Ammon's horn (tissue), 1 donor: ENCODE measurements at places on chromosomes 13 and 19.

- DNase-seq = no peak
These were observed 165.0 kb downstream of the LACC1 start for GRCh38 chr13:44044547-44045179.

GRCh38 chr19:19192910-19193423 is 909 bp downstream of the RFXANK start:
- no peak for DNase-seq

- no peak for DNase-seq
These were observed 5.3 kb upstream of the FFAR1 start for GRCh38 chr19:35342430-35342829.

DNA sequence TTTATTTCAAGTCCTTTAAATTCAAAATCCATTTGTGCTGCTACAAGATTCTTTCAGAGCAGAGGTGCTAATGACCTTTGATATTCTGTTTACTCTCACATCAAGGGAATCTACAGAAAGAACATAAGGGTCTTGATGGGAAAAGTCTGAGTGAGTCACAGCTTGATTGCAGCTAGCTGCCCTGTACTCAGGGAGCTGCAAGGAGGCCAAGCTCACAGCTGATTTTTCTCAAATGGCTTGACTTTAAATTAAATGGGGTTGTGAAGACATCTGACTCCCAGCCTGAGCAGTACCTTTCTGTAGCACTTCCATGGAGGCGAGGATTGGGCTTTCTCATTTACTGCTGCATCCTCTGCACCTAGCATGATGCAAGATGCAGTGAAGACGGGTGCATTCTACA is 62.5 kb downstream of the RAP2A start:
- no peak for DNase-seq

DNA sequence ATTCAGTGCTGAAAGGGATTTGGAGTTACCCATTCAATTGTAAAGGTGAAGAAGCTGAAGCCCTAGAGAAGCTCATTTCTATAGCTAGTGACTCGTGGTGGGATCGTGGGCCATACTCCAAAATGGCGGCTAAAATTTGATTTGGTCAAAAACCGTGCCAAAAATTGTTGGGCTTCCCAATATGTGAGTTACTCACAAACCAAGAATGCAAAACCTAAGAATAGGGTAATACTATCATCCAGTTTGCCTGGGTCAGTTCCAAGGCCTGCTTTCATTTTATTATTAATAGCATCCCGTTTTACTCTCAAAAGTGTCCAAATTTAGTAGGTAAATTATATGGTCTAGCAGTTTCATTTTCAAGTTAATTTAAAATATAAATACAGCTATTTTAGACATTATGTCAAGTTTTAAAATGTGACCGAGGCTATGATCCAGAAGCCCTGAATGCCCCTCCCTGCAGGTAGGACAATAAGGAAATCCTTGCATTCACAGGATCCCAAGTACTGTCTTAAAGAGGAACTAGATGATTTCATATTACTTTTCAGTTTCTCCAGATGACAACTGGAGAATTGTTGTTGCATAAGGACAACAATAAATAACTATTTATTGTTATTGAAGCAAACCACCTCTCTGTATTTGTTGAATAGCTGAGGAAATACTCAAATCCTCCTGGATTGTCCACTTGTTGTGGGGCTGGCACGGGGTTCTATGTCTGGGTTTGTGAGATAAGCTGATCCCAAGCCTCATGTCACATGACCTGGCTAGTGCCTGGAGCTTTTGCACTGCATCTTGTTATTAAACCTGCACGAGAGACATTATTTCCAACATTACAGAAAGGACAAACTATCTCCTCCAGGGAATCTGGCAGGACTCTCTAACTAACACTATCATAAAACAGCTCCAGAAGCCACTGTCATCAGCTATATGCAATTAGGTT is 11.6 kb upstream of the RAP2A start:
- no peak for DNase-seq

GRCh38 chr13:37460166-37460565 is 138.4 kb downstream of the POSTN start:
- no peak for DNase-seq

- DNase-seq = no peak
These were observed 188.4 kb downstream of the ITGBL1 start for GRCh38 chr13:101640788-101641400.

- DNase-seq = no peak
These were observed 41.0 kb downstream of the MBNL2 start for GRCh38 chr13:97263160-97263559.

- no peak for DNase-seq
These were observed 9.3 kb downstream of the NOTCH3 start for GRCh38 chr19:15191514-15191913.

GRCh38 chr13:23609414-23609760 is 39.2 kb downstream of the TNFRSF19 start:
- no peak for DNase-seq

- no peak for DNase-seq
These were observed 12.8 kb downstream of the POLR2E start for GRCh38 chr19:1082165-1082927.

GRCh38 chr19:18881491-18881890 is 14.5 kb downstream of the CERS1 start:
- DNase-seq = no peak

DNA sequence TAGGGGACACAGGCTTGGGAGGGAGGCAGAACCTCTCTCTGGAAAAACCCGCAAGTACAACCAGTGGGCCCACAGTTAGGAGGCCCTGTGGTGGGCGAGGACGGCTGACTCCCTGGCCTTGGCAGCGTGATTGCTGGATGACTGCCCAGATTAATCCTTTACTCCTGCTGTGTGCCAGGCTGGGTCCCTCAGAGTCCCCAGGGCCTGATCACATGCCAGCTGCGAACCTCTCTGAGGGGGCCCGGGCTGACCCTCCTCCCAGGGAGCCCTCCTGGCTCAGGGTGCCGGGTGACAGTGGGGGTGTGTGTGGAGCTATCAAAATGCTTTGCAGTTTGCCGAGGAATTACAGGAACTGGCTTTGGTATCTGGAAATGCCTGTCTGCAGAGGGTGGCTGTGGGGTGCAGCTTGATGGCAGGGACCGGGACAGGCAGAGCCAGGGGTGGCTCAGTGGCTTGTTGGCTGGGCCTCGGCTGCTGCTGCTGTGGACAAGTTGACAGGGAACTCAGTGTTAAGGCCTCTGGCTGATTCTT is 48.9 kb downstream of the DNM2 start:
- DNase-seq = peak; percentile 62

DNA sequence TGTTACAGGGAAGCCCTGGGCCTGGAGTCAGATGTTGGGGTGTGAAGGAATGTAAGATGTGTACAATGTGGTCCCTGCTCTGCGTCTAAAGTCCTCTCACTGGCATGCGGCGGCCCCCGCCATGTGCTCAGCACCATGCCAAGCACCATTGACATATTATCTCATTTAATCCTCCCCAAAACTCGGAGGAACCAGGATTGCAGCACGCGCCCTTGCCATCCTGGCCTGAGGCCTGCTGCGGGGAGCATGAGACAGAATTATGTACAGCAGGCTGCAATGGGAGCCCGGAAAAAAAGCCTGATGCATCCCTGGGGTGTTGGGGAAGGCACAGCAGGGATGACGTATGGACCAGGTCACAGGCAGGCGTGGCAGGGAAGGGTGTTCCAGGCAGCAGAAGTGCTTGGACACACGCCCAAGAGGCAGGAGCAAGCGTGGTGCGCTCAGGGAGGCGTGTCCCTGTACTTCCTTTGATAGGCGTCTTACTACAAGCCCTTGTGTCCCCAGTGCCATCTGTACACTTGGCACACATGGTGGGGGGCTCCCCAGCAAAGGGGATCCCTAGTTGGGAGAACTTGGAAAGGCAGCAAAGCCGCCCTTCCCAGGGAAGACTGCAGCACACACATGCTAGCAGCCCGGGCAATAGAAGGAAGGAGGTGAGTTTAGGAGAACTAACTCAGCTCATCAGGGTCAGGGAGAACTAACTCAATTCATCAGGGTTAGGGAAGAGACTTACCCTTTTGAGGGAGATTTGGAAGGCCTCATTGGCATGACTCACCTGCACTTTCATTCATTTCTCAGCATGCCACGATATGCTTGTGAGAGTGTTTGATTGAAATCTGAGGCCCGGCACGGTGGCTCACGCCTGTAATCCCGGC is 3.4 kb downstream of the EVI5L start:
- peak; percentile 52 for DNase-seq

DNA sequence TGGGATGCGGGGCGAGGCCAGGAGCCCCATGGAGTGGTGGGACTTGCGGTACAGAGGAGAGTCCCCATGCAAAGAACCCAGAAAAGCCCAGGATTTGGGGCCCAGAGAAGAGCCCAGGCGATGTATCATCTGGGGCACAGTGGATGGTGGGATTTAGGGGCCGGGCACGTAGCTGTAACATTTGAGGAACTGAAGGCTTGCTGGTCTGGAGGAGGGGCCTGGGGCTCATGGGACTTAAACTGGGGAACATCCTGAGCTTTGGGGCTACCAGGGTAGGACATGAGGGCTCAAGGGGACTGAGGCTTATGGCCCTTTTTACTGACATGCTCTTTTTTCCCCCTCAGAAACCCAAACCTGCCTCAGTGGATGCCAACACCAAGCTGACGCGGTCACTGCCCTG is 13.5 kb downstream of the MED25 start:
- no peak for DNase-seq

GRCh38 chr19:13872695-13873389 is 4.1 kb upstream of the NANOS3 start:
- no peak for DNase-seq

DNA sequence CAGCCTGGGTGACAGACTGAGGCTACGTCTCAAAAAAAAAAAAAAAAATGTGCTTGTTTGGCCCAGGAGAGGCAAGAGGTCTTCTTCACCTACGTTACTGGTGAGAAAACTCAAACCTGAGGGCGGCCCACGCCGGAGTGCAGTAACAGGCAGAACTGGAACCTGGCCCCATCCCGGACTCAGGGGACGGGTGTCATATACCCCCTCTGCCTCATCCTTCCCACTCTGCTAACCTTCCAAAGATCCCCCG is 414 bp upstream of the ADAT3 start:
- no peak for DNase-seq

DNA sequence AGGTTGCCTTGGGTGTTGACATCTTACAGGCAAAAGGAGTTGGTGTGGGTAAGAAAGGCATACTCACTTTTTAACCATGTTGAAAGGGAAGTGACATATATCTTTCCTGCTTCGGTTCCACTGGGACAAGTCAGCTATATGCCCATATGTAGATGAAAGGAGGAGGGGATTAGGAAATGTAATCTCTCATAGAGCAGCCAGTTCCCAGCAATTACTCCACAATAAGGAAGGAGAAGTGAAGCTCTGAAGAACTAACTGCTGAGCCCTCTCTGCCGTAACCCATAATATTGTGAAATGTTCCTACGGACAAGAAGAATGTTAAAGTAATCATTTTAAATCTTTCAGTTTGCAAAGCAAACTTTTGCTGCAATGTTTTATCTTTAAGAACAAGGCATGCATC is 82.2 kb downstream of the EDNRB start:
- no peak for DNase-seq

DNA sequence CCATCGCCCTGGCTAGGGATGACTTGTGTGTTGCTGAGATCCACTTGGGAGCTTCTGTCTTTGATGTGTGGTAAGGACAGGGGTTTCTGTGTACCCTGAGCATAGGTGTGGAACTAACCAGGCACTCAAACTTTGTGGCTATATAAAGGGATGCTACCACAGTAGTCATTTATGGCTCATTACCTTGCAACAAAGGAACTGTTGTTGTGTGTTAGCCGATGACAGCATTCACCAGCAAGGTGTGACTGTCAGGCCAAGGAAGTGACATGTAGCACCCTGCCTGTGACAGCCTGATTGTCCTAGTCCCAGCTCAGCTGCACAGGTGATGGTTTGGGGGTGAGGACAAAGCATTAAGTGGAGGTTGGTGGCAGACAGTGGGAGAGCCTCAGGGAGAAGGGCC is 73.6 kb downstream of the COG3 start:
- no peak for DNase-seq

DNA sequence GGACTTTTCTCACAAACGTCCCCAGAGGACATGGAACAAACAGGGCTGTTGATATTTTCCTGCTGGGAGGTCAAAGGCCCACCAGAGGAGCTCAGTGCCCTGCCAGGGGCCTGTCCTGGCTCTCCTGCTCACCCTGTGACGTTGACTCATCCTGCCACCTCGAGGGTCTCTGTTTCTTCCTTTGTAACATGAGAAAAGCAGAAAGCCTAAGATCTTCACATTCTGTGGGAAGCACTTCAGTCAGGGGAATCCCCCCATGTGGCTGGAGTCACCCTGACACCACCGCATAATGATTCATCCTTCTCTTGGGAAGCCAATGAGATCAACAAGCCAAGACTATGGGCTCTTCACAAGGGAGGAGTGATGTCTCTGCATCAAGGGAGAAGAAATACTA is 147.9 kb downstream of the KATNAL1 start:
- DNase-seq = no peak

- DNase-seq = no peak
These were observed 81.3 kb downstream of the LHFPL6 start for GRCh38 chr13:39521701-39522100.

- DNase-seq = no peak
These were observed 22.1 kb downstream of the RAP2A start for GRCh38 chr13:97456047-97456446.

DNA sequence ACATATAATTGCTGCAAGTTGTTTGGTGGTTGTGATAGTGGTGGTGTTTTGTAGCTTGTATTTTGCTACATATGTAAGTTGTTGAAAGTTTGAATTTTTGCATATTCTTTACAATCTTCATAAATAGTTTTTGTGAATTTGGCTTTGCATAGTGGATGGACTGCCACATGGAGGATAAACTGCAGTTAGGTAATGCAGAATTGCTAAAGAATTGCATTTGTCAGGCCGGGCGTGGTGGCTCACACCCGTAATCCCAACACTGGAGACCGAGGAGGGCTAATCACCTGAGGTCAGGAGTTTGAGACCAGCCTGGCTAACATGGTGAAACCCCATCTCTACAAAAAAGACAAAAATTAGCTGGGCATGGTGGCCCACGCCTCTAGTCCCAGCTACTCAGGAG is 111.9 kb downstream of the ZAR1L start:
- DNase-seq = no peak

DNA sequence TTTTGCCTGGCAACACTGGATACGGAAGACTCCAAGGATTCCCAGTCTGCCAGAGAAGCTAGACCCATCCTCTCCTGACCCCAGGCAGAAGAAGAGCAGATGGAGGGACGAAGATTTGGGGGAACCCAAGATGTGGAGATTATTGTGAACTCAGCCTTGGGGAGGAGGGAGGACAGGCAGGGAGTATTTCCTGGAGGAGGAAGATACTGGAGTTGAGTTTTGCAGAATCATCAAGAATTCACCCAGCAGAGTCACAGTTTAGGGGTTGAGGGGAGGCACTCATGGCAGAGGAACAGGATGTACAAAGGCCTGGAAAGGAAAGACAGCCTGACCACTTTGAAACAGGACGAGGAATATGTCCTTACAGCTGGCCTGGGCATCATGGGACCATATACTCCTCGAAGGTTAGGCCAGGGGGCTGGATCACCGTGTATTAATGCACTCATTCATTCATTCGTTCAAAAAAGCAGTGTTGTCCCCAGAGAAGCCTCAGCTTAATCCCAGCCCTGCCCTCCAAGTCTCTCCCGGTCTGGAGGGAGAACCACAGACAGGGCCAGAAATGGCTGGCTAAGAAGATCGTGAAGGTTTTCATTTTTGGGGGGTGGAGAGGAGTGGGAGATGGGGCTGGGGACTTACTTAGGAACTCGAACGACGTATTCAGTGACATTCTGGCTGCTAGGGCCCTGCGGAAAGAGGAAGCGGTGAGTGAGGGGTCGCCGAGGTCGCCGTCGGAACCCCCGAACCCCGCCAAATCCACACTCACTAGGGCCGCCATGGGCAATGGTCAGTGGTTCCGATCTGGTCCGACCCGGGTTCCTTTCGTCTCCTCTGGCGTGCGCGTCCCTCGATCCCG is 517 bp downstream of the GTF2F1 start:
- no peak for DNase-seq
